ENCODE measurements at places on chromosomes 12 and 14.
A peak's percentile ranks its signal among the peaks of the same experiment; 100 is the strongest.

DNA sequence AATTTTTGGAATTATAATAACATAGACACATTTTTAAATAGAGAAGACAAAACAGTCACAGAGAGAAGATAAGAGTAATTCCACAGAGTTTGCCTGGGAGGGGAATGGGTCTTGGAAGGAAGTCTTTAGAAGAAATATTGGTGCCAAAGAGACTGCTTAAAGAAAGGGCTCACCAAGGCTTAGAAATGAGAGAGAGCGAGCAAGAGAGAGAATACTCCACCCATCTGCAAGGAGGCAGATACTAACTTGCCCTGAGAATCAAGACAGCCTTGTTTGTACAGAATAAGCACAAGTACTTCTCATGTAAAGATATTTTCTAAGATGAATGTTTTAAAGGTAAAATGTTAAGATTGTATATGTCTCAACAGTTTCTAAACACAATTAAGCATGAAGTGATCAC lies 165.5 kb downstream of the SLC38A4 start:
- DNase-seq, result peak; percentile 36

GRCh38 chr14:45787167-45787566 lies 534.2 kb upstream of the MIS18BP1 start:
- DNase-seq, result no peak

GRCh38 chr12:107543416-107543815 lies 142.2 kb upstream of the PWP1 start:
- no peak for DNase-seq

- DNase-seq, result no peak
Observed at GRCh38 chr14:49880267-49881064, 12.4 kb upstream of the ARF6 start.

DNA sequence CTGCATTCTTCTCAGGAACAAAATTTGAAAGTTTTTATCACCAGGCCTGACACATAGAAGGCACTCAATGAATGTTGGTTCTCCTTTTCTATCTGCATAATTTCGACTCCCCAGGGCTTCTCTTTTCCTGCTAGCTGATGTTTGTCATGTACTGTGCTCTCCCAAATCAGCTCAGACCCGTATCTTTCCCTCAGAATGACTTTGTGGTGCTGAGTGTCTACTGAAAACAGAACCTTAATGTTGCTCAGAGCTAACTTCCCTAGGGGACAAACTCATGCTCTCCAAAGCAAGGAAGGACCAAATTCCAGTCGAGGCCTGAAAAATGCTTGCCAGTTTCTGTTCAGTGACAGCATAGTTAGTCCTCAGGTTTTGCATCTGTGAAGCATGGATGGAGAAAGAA lies 1.9 kb downstream of the ARHGDIB start:
- no peak for DNase-seq

- DNase-seq, result no peak
Observed at GRCh38 chr14:99440278-99440677, 40.4 kb downstream of the SETD3 start.

GRCh38 chr12:53659011-53659551 lies 16.8 kb downstream of the ATP5MC2 start:
- peak; percentile 77 for DNase-seq

- DNase-seq, result no peak
Observed at GRCh38 chr12:96919510-96920210, 12.6 kb downstream of the NEDD1 start.

Measured in AG10803 (cell line).